Type B pancreatic cell (in vitro differentiated cells): ENCODE measurements at places on chromosomes 13 and 19.

- no peak for DNase-seq
These were observed 2.8 kb downstream of the UBA2 start for GRCh38 chr19:34430738-34431625.

GRCh38 chr13:51292000-51292565 is 47.4 kb upstream of the SERPINE3 start:
- DNase-seq = no peak

GRCh38 chr13:32650705-32651311 is 64.6 kb downstream of the PDS5B start:
- no peak for DNase-seq

DNA sequence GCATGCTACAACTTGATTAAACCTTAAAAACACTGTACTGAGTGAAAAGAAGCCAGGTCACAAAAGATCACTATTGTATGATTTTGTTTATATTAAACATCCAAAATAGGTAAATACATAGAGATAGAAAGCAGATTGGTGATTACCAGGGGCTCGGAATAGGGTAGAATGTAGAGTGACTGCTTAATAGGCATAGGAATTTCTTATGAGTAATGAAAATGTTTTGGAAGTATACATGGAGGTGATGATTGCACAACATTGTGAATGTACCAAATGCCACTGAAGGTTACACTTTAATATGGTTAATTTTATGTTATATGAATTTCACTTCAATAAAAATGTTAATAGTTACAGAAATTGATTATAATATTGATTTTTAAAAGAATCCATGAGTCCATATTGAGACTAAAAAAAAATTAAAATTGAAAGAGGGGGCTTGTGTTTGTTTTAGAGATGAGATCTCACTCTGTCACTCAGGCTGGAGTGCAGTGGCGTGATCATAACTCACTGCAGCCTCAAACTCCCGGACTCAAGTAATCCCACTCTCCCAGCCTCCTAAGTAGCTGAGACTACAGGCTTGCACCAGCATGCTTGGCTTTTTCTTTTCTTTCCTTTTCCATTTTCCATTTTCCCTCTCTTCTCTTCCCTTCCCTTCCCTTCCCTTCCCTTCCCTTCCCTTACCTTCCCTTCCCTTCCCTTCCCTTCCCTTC is 85.1 kb downstream of the FNDC3A start:
- DNase-seq = no peak

GRCh38 chr13:98174307-98174706 is 2.8 kb downstream of the RNF113B start:
- DNase-seq = no peak

GRCh38 chr19:43624933-43625332 is 5.5 kb upstream of the ZNF428 start:
- no peak for DNase-seq

GRCh38 chr19:45403272-45403671 is 1.6 kb downstream of the PPP1R13L start:
- DNase-seq = no peak

DNA sequence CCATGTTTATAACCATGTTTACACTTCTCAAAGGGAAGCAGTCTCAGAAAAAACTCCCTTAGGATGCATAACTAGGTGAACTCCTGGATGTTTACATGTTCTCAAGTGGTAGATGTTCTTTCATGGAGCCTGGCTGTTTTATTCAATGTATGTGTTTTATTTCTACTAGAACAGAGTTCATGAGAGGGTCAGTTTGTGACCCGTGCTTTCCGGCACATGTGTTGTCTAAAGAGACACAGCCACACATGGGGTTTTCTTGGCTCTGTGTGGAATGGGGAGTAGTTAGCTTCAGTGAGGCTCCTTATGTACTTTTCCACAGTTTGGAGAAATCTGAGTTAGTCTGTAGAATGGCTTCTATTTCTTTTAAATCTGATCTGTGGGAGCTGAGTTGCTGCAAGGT is 60.9 kb downstream of the ATP8A2 start:
- DNase-seq = no peak

DNA sequence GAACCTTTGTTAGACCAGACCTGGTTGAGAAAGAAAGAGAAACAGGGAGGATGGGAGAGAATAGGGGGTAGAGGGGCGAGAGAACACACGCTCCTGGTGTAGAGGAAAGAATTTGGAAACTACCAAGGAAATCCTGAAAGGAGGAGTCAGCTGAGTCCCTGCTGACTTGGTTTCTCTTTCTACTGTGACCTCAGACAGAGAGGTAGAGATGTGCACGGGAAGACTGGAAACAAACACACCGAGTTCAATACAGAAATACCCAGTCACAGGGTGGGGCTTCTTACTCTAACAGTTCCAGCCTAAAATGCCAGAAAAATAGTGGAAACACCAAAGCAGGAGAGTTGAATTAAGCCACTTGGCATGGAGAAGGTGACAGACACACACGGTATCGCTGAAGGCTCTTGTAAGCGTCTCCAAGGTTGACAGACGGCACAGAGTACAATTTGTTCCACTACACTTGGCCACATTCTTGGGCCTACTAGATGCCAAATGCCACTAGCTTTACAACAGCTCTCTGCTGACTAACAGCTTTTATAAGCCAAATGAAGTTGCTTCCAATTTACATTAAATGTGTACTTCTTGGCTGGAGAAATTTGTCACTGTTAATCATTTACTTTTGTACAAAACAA is 28.1 kb downstream of the LATS2 start:
- DNase-seq = no peak

- no peak for DNase-seq
These were observed 12.9 kb downstream of the CC2D1A start for GRCh38 chr19:13918726-13919411.

DNA sequence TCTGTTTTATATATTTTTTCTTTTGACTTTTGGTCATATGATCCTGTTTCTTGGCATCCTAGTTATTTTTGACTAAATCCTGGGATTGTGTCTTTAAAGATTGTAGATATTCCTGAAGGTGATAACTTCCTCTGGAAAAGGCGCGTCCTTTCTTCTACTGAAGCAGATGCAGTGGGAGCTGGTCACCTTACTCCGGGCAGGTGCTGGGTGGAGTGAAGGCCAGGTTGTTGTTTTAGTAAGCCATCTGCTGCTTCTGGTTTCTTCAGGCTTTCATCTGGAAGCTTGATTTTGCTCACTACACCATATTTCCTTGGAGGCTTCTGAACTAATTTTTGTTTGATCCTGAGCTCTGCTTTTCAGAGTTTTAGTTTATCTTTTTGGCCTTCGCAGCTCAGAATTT is 21.5 kb downstream of the URI1 start:
- DNase-seq = no peak

GRCh38 chr19:41993612-41994483 is at the start of gene ATP1A3:
TSS of gene ATP1A3 (minus strand) at chr19:41994230. CDS start at chr19:41994076, 154 bp downstream.
- no peak for DNase-seq

GRCh38 chr13:41060724-41061074 is 610 bp upstream of the WBP4 start:
- peak; percentile 92 for DNase-seq
